ENCODE measurements at places on chromosomes 7 and 10. TPM values are rescaled to one million over a fixed set of nuclear protein-coding genes. Genes with fewer than 3 reads are reported as not detected.

DNA sequence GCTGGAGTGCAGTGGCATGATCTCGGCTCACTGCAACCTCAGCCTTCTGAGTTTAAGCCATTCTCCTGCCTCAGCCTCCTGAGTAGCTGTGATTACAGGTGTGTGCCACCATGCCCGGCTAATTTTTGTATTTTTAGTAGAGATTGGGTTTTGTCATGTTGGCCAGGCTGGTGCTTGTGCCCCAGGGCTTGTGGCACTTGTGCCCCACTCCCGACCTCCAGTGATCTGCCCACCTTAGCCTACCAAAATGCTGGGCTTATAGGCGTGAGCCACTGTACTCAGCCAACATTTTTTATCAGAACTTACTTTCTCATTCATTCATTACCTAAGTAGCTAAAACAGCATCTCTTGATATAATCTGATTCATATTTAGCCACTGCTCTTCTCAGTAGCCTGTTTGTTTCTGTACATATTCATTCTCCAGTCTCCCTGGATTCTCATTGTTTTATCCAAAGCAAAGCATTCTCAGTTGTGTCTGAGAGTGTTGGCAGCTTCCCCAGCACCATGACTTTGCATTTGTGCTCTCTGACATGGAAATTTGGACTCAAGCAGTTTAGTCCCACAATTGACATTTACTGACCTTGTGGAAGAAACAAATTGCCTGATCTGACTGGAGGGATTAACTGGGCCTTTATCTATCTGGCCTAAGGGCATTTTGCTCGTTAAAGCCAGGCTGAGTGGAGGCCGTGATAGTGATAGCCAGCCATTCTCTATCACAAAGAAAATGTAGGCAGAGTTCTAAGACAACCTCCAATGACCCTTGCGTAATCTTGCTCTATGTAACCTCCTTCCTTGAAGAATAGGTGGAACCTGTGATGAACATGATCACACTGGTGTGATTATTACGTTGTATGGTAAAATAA, 44.9 kb downstream of the AKR1B15 start:
- no peak for DNase-seq

- DNase-seq, result no peak
Measured at GRCh38 chr10:22992075-22992474, 64.2 kb downstream of the ARMC3 start.

DNA sequence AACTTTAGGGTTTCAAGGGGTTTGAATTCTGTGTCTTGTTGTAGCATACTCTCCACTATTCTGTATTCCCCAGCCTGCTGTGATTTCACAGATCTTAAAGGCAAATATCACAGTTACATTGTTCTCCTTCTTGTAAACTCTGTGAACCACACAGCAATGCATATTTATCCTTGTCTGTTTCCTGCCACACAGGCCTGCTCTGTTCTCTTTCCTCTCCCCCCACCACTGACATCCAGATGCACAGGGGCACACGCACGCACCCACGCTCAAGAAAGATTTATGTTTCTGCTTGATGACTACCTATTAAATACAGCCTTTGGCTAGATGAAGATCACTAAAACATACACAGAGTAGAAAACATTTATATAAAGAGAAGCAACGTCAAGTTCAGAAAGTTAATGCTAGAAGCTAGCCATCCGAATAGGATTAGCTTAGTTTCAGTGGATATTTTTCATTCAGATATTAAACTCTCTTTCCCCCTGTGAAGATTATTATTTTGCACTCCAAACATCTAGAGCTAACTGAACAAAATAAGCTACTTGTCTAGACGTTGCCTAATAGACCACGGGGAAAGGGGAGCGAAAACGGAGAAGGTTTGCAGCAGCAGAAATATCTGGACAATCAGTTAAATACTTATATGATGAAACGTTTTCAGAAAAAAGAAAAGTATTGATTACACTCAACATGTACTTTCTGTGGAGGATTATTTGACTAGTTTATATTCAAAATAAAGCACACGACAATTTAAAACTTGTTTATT, 193.1 kb upstream of the SEMA3C start:
- DNase-seq, result no peak

- no peak for DNase-seq
Measured at GRCh38 chr10:98270073-98270740, 2.2 kb upstream of the LOXL4 start.

GRCh38 chr10:776772-777171, 87.3 kb upstream of the DIP2C start:
- peak; percentile 73 for DNase-seq

GRCh38 chr7:73742338-73742752, 3.7 kb upstream of the ABHD11 start:
- DNase-seq, result no peak

DNA sequence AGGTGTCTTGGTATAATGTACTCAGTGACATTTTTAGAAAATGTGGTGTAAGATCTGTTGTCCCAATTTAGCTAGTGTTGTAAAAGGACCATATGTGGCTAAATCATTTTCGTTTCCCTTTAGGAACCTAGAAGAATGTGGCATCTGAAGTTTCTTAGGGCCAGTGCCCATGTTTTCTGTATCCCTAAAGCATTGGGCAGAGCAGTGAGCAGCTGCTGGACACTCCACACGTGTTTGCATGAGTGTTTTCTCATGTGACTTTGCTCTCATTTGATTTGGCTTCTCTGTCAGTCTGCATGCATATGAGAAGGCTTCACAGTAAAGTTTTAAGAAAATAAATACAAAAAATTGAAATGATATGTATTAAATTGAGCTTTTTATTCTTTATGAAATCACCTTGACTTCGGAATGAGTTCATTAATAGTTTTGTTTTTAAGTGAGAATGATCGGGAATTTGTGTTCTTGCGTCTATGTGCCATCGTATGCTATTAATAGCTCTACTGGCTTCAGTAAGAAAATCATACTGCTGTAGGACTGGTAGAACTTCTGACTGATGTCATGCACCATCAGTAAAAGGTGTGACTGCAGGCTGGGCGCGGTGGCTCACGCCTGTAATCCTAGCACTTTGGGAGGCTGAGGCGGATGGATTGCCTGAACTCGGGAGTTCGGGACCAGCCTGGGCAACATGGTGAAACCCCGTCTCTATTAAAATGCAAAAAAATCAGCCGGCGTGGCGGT, 61.3 kb downstream of the RBM33 start:
- no peak for DNase-seq

DNA sequence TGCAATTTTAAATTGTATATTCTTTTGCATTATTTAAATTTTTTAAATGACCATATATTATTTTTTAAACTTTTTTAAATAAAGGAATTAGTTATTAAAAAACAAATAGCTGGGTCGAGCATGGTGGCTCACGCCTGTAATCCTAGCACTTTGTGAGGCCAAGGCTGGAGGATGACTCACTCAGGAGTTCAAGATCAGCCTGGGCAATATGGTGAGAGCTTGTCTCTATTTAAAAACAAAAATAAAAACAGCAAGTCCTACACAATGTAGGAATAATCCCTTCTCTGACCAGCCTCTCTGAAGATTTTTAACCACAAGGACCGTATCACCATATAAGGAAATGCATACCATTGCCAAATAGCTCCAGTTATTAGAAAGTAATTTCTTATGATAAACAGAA, 19.6 kb downstream of the NOC3L start:
- DNase-seq, result no peak

DNA sequence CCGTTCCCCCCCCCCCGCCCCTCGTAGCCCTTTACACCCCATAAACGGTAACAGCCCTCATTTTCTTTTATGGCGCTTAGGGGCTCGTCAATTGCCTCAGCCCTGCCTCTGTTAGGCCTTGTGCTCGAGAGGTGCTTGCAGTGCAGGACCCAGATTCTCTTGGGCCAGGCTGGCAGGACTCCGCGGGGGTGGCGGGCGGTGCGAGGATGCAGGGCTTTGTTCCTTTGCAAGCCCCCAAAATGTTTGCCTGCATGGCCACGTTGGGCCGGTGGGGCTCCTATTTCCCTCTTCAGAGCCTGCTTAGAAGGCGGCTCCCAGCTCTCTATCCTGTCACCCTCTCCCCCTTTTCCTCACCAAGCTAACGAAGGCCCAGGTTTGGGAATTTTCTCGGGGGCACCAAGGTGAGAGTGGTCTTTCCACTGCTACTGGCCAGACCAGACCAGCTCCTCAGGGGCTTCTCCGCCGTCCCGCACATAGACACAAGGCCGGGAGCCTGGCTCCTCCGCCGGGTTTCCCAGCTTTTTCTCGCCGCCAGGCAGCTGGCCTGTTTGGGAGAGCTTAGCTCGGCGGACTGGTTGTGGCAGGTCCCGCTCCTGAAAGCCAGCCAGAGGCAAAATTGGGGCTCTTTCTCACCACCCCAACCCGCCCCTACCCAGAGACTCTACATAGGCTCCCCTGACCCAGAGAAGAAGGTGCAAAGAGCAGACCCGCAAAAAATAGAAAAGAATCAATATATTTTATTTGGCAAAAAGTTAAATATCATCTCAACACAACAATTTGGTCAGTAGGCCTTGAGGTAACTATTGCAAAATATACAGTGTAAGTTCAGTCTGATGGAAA, 3.4 kb downstream of the HOXA9 start:
- peak; percentile 78 for DNase-seq

- no peak for DNase-seq
Measured at GRCh38 chr10:133474027-133474426, 20.3 kb downstream of the SCART1 start.

DNA sequence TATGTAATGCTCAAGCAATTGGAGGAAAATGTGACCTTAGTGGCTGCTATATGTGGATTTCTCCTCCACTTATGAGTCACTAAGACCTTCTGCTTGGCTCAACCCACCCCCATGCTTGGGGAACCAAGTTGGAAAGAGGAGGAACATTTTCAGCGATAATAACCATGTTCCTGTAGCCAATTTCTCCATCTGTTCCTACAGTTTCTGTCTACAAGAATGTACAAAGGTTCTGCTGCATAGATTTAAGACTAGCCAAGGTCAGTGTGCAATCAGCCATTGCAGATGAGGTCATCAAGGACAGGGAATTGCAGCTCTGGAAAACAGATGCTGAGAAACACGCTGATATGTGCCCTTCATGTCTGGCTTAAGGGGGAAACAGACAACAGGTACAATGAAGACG, 5.6 kb upstream of the NRCAM start:
- no peak for DNase-seq

DNA sequence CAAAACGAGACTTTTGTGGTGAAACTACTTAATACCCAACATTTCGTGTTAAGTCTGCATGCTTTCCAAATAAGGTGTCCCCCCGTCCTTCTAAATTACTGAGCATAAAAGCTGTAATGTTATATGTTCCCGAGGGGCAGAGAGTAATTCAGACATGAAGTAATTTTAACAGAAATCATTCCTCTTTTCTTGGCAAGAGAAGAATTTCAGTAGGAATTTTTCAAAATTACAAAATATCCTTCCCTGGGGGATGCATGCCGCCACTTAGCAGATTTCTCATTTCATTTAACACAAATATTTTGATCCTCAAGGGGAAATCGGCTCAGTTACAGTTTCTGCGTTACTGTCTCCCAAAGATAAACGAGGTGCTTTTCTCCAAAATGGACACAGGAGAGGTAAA, 213.2 kb upstream of the RHOBTB1 start:
- no peak for DNase-seq

DNA sequence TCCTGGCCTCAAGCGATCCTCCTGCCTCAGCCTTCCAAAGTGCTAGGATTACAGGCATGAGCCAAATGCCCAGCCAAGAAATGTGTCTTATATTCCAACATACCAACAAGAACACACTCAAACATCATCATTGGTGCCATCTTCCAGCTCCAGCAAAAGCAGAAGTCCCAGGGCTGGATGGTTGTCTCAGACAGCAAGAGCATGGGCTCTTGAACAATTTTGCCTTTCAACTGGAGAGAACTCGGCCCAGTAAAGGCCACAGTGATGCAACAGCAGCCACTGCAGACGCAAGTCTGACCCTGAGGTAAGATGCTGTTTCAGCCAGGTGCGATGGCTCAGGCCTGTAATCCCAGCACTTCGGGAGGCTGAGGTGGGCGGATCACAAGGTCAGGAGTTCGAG, 52.8 kb upstream of the NFE2L3 start:
- DNase-seq, result no peak

GRCh38 chr7:34652809-34653208, 5.2 kb upstream of the NPSR1 start:
- no peak for DNase-seq

- DNase-seq, result no peak
Measured at GRCh38 chr10:110916554-110917346, 2.2 kb downstream of the BBIP1 start.

GRCh38 chr10:45461034-45461433, 87.0 kb downstream of the ALOX5 start:
- DNase-seq, result no peak

- no peak for DNase-seq
Measured at GRCh38 chr7:80420876-80421275, 91.0 kb downstream of the GNAT3 start.

Gene HOXA1
- total RNA-seq, result 1.6 TPM

Gene UNC5B
- total RNA-seq, result 21.1 TPM

Measured in spleen (tissue), 13 donors.